Effector memory CD8-positive, alpha-beta T cell (primary cell): ENCODE measurements at places on chromosomes 6 and 20.

GRCh38 chr6:117955684-117956256 lies 48.7 kb downstream of the SLC35F1 start:
- DNase-seq = no peak

DNA sequence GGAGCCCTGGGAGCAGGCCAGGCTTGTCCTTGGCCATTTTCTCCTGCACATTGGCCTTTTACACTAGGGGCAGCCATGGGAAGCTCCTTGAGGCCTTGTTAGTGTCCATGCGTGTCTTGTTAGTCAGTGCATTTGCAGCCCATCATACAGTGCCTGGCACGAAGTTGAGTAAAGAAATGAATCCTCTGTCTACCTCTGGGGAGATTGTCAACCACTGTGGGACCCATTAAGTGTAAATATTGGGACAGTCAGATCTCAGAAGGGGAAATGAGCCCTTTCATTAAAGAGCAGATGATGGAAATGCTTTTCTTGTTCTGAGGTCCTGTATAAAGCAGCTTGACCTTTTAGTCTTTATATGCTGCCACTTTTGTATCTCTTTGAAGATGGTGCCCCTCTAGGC lies 33.9 kb downstream of the SOBP start:
- no peak for DNase-seq

DNA sequence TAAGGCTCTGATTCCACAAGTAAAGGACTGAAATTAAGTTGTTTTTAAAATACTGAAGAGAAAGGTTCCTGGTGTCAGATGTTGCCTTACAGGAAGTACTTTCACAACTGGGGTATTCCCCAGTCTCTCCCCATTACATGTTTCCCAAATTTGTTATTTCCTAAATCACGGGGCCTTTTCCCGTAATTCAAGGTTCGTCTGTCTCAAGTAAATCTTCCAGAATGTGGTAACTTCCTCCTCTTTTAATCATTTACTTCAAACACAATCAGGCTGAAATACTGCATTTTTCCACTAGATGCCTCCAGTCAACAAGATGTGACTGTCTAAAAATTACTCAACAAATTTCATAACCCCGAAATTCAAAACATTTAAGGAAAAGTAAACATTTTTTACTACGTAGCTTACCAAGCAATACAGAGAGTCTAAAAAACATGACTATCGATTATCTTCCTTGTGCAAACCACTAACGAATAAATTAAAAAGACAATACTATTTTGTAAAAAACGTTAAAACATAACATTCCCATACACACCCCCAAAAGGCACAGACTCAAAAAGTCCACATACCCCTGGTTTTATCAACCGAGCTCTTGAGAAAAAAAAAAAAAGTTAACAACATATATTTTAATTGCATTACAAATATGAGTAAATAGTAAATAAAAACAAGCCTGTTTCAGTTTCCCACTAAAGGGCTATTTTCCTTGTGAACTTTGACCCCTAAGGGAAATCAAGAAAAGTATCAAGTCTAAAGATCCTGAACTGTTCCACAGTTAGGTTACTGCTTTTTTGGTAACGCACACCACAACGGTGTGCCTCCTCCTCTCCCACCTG lies 1.7 kb downstream of the SOD2 start:
- peak; percentile 50 for DNase-seq

GRCh38 chr6:46097366-46097765 lies 32.4 kb upstream of the ENPP4 start:
- no peak for DNase-seq

DNA sequence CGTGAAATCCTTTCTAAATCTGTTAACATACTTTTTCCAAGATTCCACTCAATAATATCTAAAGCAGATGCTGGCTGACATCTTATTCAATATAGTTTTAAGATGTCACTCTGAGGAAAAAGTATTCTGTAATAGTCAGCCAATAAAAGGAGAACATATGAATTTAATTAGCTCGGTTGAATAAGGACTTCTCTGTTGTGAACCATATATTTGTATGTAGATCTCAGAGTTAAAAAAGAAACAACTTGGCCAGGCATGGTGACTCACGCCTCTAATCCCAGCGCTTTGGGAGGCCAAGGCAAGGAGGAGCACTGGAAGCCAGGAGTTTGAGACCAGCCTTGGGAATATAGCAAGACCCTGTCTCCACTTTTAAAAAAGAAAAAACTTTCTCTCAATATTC lies 7.4 kb upstream of the CD24 start:
- DNase-seq = no peak

- DNase-seq = no peak
Measured at GRCh38 chr20:43726333-43726732, 469 bp downstream of the GTSF1L start.

- no peak for DNase-seq
Measured at GRCh38 chr6:42756722-42757121, 10.8 kb upstream of the TBCC start.

DNA sequence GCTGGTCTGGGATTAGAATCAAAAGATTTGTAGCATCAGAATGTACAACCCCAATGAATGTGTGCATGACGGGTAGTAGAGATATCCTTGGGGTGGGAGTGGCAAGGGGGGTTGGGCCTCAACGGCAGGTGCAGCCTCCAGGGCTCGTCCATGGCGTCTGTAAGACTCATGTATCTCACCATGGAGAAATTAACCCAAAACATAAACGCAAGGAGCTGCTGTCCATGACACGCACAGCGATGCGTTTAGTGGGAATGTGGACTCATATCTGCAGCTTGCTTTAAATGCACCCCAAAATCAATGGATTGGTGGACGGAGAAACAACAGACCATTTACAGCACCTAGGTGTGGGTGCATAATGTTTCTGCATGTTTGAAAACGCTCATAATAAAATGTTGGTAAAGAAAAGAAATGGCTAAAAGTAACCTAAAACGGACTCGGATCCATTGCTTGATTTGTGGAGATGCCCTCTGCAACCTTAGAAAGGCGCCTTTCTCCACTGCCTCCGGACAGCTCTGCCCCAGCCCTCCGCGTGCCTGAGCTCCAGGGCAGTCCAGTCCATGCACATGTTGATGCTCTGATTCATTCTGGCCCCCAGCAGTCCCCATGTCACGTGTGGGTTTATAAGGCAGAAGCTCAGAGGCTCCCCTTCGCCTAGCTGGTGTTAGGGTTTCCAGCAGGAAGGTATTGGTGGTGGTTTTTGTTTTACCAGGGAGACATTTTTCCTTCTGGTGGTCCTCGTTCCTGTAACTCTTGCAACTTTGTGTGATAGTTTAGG lies 24.5 kb downstream of the PYGB start:
- DNase-seq = no peak

DNA sequence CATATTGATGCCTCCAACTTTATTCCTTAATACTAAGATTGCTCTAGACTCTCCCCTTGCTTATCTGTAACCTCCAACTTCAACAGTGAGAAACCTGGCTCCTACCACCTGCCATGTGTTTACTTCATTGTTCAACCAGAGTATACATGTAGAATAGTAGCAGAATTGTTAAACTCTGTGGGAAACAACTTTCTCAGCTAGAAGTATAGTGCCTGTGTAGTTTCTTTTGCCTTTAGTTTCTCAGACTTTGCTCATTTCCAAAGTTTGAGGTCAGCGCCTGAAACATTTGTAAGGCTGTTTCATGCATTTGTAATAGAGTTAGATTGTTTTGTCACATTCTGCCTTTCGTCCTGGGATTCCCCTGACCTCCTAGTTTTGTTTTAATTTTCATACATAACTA lies 34.9 kb upstream of the HECA start:
- no peak for DNase-seq

GRCh38 chr6:85464722-85465150 lies 14.9 kb downstream of the NT5E start:
- DNase-seq = no peak

DNA sequence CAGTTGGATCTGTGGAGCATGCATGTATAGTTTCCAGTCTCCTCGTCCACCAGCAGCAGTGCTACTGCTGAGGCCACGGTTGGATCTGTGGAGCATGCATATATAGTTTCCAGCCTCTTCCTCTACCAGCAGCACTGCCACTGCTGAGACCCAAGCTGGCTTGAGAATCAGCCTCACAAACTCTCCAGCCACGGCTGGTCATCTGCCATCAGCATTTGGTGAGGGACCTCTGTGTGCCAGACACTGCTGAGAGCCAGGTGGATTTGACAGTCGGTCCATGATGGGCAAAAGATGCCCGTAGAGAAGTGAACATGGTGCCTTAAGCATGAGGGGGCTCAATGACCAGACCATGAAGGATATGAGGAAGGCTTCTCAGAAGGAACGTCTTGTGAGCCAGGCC lies 46.4 kb downstream of the SLC9A8 start:
- DNase-seq = no peak

DNA sequence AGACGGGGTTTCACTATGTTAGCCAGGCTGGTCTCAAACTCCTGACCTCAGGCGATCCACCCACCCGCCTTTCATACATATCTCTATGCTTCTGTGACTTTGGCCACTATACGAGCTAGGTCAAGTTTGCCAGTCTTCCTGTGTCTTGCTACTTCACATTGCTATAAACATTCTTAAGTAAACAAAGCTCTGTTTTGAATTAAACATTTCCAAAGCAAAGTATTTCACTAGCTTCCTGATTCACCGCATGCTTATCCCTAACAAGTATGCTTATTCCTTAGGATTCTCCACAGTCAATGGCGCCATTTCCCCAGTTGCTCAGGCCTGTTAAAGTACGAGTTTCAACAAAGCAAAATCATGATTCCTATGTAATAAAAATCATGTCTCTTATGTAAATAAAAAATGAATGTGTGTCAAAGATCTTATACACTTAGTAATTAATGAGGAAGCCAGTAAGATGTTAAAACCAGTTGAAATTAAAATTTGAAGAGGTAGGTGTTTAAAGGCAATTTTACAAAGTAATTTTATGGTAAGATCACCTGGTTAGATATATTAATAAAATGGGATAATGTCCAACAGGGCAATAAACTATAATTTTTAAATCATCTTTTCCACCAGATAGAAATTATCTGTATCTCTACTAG lies 88.5 kb downstream of the PRKN start:
- DNase-seq = no peak

- no peak for DNase-seq
Measured at GRCh38 chr6:14108571-14109410, 8.8 kb upstream of the CD83 start.

GRCh38 chr6:6643398-6643797 lies 54.9 kb downstream of the LY86 start:
- DNase-seq = no peak

DNA sequence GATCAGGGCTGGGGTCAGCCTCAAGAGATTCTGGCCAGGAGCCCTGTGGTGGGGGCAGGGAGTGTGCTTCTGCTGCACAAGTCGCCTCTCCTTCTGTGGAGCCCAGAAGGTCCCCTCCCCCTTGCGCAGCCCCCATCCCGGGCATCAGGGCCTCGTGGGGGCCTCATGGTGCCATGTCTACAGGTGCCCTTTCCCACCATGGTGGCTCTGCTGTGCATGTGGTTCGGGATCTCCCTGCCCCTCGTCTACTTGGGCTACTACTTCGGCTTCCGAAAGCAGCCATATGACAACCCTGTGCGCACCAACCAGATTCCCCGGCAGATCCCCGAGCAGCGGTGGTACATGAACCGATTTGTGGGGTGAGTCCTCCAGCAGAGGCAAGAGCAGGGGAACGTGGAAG lies 48.1 kb downstream of the TM9SF4 start:
- no peak for DNase-seq

DNA sequence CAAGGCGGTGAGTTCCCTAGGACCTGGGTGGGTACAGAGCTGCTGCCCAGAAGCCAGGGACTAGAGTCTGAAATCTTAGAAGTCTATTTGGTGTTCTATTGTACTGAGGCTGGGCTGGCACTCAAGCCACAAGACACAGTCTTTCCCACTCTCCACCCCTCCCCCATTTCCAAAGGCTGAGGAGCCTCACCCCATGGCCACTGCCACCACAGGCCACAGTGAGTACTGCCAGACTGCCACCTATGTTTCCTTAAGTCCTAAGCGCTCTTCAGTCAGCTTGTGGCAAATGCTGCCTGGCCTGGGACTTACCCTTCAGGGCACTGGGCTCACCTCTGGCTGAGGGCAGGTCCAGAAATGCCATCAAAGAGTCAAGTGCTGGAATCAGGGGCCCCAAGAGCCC lies 469.3 kb downstream of the HAO1 start:
- no peak for DNase-seq

DNA sequence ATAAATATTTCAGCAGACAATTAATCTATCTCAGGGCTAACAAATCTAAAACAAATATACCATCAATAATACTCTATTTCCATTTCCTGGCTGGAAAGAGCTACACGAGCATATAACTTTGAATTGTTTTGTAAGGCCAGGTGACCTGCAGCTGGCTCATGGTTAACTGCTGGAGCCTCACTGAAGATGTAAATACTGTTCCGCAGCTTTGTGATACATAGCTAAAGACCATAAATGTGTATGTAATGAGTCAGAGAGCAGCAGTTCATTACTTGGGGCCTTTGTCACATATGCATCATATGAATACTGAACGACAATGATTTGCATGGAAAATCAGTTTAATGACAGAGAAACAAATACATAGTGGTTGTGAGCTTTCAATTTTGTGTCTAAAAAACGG lies 109.4 kb upstream of the CCN2 start:
- no peak for DNase-seq

DNA sequence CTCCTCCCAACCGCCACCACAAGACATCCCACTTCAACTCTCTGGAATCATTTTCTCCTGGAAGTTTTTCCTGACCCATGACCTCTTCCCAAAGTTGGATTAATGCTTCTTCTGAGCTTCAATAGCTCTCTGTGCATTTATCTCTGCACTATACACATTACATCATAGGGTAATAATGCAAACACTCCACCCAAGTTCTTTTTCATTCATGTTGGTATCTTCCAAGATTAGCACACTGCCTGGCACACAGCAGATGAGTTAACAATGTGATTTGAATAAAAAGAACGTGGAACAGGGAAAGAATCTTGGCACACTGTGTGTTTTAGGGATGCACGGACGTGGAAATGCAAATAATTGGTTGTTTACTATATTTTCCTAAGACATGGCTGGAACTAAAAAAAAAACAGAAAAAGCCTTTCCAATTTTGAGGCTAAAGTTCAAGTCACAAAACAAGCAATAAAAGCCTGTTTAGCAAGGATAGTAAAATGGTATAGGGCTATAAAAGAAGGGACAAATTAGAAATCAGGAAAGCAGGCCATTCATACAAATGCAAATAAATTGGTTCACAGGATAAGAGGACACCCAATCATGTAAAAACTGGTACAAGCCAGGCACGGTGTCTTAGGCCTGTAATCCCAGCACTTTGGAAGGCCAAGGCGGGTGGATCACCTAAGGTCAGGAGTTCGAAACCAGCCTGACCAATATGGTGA lies 1.6 kb upstream of the FAM135A start:
- no peak for DNase-seq

DNA sequence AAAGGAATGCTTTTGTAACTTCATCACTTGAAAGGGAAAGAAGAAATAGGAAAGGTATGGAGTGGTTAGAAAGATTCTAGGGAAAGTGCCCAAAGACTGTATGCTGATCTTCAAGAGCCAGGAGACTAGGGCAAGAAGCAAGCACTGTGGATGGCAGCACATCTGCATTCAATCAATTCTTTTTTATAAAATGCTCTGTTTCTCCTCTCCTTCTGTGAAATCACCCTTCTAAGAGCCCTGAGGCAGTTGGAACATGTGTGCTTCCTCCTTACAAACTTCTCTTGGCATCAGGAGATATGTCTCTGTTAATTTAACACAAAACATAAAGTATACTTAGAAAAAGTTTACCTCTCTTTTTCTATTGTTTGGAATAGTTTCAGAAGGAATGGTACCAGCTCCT lies 1162.2 kb upstream of the GJE1 start:
- no peak for DNase-seq

GRCh38 chr20:38870733-38871559 lies 55.3 kb upstream of the FAM83D start:
- DNase-seq = no peak

GRCh38 chr6:158662954-158663624 lies 13.2 kb downstream of the SYTL3 start:
- no peak for DNase-seq

GRCh38 chr6:169074526-169074925 lies 179.1 kb downstream of the THBS2 start:
- no peak for DNase-seq
